ENCODE measurements at places on chromosomes 13 and 19.
A peak's percentile ranks its signal among the peaks of the same experiment; 100 is the strongest.

DNA sequence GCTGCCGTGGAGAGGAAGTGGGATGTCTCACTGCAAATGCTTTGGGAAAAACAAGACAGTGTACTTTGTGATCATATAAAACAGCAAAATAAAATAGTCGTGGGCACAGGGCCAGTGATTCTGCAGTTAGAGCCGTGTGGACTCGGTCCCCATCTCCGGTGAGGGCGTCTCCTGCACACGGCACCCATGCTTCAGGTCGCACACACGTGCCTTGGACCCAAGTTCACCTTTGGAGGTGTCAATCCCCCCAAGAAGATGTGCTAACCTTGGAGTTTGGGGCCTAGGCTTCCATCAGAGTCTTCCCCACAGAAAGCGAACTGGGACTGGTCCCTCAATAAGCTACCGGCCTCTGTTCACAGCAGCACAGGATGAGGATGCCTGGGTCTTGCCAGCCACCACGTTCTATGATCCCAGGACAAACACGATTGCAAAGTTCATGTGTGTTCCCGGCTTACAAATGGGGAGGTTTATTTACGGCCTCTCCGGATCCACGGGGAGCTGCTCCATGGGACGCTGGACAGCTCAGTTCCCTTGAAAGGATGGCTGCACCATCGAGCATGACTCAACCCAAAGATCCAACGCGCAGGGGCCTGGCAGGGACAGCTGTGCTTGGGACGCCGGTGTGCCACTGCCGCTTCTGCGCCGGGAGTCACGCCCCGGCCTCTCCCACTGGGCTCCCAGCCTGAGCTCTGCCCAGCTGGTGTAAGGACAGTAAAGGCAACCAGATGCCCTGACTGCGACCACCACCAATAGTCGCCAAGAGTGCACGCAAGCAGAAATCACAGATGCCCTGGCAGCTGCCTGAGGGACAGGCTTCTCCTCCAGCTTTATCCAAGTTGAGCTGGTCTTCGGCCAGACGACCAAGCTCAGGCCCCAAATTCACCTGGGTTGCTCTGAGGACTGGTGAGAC is 8.6 kb downstream of the GAS6 start:
- no peak for DNase-seq

DNA sequence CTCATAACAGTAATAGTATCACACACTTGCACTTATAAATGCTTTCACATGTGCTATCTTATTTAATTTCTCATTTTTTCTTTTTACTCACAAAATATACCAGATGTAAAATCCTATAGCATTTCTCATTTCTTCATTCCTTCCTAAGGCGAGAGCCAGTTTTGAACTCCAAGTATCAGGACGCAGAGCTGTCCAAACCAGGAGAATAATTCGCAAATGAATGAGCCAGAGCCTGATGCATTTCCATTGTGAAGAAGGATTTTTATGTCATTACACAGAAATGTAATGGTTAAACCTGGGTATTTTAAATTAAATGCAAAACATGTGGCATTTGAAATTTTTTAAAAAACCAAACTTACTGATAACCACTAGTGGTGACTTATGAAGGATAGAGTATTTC is 244.3 kb downstream of the RGCC start:
- no peak for DNase-seq

DNA sequence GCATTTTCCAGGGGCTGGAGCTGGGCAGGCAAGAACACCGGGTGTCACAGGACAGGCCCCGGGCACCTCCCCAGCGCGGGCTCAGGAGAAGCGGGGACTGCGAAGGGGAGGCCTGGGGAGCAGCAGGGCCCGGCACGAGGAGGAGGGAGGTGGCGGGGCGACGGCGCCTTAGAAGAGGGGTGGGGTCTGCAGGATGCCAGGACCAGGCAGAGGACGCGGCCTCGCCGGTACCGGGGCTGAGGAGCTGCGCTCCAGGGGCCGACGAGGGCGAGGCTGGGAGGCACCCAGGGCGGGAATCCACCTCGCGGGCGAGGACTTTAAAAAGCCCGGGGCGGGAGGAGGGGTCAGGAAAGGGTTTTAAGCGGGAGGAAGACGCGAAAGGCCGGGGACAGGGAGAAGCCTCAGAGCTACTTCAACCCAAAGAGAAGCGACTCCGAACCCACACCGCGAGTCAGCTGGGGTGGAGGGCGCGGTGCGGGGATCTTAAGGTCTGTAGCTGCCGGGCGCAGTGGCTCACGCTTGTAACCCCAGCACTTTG is 665 bp downstream of the ZNF347 start:
- DNase-seq, result peak; percentile 21

DNA sequence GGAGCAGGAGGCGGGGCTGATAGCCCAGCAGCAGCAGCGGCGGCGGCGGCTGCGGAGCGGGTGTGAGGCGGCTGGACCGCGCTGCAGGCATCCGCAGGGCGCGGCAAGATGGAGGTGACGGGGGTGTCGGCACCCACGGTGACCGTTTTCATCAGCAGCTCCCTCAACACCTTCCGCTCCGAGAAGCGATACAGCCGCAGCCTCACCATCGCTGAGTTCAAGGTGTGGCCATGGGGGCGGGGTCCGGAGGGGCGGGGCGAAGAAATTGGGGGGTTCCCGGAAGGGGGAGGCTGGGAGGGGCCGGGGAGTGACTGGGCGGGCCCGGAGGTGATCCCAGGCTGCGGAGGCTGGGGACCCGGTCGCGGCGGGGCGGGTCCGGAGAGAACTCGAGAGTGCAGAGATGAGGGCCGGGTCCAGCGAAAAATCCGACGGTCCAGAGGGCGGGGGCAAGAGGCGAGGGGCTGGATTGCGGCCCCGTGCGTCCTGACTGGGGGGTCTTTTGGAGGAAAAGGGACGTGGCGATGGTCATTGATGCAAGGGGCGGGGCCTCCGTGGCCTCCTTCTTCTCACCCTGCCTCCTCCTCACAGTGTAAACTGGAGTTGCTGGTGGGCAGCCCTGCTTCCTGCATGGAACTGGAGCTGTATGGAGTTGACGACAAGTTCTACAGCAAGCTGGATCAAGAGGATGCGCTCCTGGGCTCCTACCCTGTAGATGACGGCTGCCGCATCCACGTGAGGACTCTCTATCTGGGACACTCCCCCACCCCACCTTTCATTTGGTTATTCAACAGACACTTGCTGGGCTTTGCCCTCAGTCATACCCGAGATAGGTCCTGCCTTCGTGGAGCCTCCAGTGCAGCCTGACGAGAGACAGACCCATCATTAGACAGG is at the start of gene TBCB:
TSS of gene TBCB (plus strand) at position 16 of the 891 bp plus-strand sequence. CDS start at position 109, 93 bp downstream.
- peak; percentile 90 for DNase-seq

DNA sequence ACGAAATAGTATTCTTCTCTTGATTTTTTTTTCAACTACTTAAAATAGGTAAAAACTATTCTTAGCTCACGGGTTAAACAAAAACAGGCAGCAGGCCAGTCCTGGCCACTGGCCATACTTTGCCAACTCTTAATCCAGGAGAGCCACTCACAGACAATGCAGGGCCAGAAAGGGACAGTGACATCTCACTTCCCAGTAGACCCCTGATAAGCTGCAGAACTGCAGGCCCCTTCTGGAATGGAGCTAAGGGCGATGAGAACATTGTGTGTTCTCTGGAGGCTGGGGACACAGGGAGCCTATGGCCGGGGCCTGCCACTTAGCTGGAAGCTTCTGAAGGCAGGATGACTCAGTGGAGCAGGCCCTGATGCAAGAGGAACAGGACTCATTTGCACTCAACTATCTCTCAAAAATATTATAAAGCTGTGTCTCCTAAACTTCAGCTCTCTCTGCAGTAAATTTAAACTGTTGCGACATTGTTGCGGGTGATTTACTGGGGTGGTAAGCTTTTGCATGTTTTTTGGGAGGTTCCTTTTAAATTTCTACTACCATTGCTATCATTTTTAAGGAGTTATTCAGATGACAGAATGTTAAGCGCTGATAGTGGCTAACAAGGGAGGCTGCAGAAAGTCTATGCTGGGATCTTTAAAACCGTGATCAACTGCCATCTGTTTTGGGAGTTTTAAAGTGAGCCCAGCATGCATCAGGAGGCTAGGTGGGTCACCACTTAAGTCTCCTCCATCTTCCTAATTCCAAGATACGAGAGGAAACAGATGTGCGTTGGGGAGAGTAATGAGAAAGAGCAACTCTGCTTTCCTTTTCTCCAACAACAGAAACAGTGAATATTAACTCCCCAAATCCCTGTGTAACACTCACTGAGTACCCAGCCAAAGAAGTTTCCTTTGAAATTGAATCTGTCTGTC is 33.2 kb upstream of the KATNAL1 start:
- no peak for DNase-seq

DNA sequence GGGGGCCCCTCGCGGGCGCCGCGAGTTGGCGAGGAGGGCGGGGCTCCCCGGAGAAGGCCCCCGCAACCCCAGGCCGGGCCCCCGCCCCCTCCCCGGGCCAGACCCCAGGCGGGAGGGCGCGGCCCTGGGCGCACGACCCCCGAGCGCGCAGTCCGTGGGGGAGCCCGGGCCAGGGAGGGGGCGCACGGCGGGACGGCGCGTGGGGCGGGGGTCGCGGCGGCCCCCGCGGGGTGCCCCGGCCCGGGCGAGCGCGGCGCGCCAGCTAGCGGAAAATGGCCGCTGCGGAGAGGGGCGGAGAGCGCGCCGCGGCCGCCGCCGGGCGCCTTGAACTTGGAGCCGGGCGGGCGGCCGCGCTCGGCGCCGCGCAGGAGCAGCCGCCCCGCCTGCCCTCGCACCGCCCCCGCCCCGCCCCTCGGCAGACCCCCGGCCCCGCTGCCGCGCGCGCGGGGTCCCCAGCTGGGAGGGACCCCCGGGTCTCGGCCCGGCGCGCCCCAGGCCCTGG is 6.4 kb upstream of the NFIC start:
- DNase-seq, result no peak

- DNase-seq, result no peak
Observed at GRCh38 chr13:52162279-52163101, 3.1 kb upstream of the NEK3 start.

GRCh38 chr19:29201855-29202254 is 11.1 kb downstream of the UQCRFS1 start:
- no peak for DNase-seq

DNA sequence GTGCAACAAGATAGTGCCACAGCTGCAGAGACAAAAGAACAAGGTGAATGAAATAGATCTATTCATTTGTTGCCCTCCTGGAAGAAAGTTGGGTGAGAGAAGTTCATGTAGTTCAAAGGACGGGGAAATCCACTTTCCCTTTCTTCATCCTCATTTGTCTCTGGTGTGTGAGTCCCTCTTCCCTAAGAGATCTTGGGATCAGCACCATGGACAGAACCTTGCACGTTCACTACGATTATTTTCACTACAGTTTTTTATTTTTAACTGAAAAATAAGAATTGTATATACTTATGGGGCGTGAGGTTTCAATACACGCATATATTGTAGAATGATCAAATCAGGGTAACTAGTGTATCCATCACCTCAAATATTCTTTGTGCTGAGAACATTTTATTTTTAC is 29.2 kb downstream of the NLRP5 start:
- no peak for DNase-seq

DNA sequence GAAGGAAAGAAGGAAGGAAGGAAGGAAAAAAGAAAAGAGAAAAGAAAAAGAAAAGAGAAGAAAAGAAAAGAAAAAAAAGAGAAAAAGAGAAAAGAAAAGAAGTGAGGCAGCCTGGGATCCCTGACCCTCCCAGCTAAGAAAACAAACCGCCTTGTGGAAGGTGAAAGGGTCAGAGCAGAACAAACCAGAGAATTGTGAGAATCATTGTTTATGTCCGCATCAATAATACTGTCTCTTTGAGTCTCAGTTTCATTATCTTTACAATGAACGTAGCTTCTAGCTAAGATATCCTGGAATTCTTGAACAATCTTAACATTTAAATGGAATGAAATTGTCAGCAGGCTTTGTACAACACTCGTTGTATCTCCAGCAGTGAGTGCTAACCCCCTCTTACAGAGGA is 66.4 kb upstream of the SERP2 start:
- no peak for DNase-seq

GRCh38 chr13:30113551-30113950 is 193.8 kb downstream of the KATNAL1 start:
- DNase-seq, result no peak

- no peak for DNase-seq
Observed at GRCh38 chr13:104571893-104572229, 1505.6 kb upstream of the SLC10A2 start.

GRCh38 chr19:48608798-48609263 is 2.3 kb downstream of the SPACA4 start:
- peak; percentile 43 for DNase-seq

DNA sequence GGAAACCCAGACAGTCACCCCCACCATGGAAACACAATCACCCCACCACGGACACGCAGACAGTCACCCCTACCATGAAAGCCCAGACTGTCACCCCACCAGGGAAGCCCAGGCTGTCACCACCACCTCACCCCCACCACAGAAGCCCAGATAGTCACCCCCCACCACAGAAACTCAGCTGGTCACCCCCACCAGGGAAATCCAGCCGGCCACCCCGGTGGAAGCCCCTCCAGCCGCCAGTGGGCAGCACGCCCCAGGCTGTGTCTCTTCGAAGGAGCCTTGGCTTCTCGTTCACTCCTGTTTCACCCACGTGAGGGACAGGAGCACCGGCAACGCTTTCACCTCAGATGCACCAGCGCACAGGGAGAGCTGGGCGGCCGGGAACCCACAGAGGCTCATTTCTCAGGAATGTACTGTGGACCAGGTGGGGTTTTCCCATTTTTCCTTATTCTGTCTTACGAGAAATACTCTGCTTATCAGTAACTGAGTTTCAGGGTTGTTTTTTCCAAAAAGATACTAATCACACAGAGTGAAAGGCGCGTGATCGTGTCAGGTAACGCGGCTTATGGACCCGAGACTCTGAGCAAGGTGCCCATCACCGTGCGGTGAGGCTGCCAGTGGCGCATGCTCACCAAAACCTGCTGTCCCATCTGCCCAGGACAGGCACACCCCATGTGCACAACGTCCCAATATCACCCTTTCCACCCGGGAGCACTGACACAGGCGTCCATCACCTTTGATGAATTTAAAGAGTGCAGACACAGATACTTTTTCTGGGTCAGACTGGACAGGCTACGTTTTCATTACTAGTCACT is 28.0 kb downstream of the CARS2 start:
- no peak for DNase-seq

- no peak for DNase-seq
Observed at GRCh38 chr13:28408235-28408848, 86.6 kb downstream of the FLT1 start.

- no peak for DNase-seq
Observed at GRCh38 chr19:41364524-41365391, 809 bp upstream of the B9D2 start.

GRCh38 chr13:69264362-69265334 is 843.0 kb upstream of the ATXN8OS start:
- no peak for DNase-seq

GRCh38 chr19:29308977-29309590 is 96.1 kb upstream of the UQCRFS1 start:
- DNase-seq, result no peak

Measured in stimulated activated CD4-positive, alpha-beta T cell treated with anti-CD3 and anti-CD28 coated beads, Interleukin-2, amount 100 ng/mL, for 48 hours (primary cell).